ENCODE measurements at places on chromosomes 6 and 20.
A peak's percentile ranks its signal among the peaks of the same experiment; 100 is the strongest.

- DNase-seq = no peak
These were observed 18.4 kb upstream of the FAM209A start for GRCh38 chr20:56506103-56506502.

- no peak for DNase-seq
These were observed 46.0 kb upstream of the UST start for GRCh38 chr6:148700741-148701311.

GRCh38 chr6:154474648-154475428 is 35.6 kb downstream of the CNKSR3 start:
- DNase-seq = no peak

- no peak for DNase-seq
These were observed 44.1 kb downstream of the PREX1 start for GRCh38 chr20:48783533-48784272.

- DNase-seq = no peak
These were observed 128.0 kb downstream of the PHACTR1 start for GRCh38 chr6:12844284-12845223.

- DNase-seq = no peak
These were observed 76.2 kb upstream of the BCLAF1 start for GRCh38 chr6:136365776-136366354.

- no peak for DNase-seq
These were observed 23.5 kb downstream of the TOX2 start for GRCh38 chr20:43938017-43938655.

GRCh38 chr6:138528137-138528536 is 28.8 kb upstream of the NHSL1 start:
- no peak for DNase-seq

- DNase-seq = no peak
These were observed 41.6 kb upstream of the NFATC2 start for GRCh38 chr20:51584116-51584515.

- DNase-seq = no peak
These were observed 12.2 kb downstream of the FILIP1 start for GRCh38 chr6:75481394-75481793.

- DNase-seq = no peak
These were observed 21.6 kb downstream of the SASH1 start for GRCh38 chr6:148364056-148364824.

GRCh38 chr6:116615937-116616736 is at the start of gene RSPH4A:
RSPH4A (plus strand) TSS chr6:116616479; CDS start chr6:116616624, 145 bp downstream.
- DNase-seq = peak; percentile 59

- DNase-seq = no peak
These were observed 28.2 kb downstream of the ESF1 start for GRCh38 chr20:13756551-13756950.

DNA sequence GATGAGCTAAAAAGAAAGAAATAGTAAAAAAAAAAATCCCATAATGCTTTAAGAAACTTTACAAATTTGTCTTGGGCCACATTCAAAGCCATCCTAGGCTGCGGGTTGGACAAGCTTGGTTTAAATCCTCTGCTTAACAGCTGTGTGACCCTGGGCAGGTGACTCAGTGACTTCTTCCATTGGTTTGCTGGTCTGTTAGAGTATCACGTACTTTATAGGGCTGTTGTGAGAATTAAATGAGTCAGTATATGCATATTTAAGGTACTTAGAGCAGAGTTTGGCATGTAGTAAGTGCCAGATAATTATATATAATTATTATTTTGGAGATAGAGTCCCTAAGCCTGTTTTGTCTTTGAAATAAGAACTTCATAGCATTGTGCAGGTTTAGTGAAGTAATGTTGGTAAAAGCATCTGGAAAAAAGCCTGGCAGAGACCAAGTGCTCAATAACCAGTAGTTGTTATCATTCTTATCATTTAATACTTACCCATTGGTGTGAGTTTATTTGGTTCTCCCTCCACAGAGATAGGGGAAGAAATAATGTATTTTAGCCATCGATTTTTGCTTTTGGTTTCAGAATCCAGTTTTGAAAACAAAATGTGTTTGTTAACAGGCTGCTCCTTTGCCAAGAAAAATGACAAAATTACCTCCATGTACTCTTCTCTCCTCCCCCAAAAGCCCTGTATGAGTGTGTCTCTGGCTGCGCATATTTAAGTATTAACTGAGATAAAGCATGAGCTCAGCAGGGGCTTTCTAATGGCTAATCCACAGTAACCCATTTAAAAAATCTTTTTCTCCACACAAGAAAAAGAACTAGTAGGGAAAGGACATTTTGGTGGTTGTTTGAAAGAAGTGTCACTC is 67.2 kb downstream of the FOXO3 start:
- DNase-seq = no peak

DNA sequence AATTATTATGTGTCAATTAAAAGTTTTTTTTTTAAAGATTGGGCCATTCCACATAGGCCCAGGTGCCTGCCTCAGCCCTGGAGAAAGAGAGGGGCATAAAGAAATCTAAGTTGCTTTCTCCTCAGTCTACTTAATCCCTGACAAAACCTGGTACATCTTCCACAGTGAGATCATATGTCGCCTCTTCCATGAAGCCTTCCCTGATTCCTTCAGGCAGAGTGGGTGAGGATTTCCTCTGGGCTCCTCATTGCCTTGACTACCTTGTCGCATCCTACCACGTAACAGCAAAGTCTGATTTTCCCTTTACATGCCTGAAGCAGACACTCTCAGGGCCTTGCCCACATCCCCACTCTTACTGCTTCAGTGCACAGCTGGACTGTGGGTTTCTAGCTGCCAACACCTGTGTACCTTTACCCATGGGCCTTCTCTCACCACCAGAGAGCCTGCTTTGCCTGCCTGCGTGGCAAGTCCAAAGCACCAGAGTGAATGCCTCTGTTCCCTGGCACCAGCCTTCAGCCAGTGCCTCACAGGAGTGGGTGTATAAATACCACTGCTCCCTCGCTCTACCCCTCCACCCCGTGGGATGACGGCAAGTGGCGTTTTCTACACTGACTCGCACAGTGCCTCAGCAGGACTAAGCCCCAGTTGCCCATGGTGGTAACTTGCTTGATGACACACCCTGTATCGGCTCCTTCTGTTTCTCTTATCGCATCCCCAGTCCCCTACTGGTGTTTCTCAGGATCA is 68.0 kb downstream of the EYA2 start:
- DNase-seq = no peak

GRCh38 chr6:41199552-41200246 is 1.2 kb downstream of the TREML2 start:
- no peak for DNase-seq

GRCh38 chr6:163014736-163015135 is 287.0 kb downstream of the PACRG start:
- no peak for DNase-seq

GRCh38 chr6:170449835-170450753 is 103.0 kb downstream of the PSMB1 start:
- no peak for DNase-seq

DNA sequence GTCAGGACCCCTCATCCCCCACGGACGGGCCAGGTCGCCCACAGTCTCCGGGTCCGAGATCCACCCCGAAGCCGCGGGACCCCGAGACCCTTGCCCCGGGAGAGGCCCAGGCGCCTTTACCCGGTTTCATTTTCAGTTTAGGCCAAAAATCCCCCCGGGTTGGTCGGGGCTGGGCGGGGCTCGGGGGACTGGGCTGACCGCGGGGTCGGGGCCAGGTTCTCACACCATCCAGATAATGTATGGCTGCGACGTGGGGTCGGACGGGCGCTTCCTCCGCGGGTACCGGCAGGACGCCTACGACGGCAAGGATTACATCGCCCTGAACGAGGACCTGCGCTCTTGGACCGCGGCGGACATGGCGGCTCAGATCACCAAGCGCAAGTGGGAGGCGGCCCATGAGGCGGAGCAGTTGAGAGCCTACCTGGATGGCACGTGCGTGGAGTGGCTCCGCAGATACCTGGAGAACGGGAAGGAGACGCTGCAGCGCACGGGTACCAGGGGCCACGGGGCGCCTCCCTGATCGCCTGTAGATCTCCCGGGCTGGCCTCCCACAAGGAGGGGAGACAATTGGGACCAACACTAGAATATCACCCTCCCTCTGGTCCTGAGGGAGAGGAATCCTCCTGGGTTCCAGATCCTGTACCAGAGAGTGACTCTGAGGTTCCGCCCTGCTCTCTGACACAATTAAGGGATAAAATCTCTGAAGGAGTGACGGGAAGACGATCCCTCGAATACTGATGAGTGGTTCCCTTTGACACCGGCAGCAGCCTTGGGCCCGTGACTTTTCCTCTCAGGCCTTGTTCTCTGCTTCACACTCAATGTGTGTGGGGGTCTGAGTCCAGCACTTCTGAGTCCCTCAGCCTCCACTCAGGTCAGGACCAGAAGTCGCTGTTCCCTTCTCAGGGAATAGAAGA is 978 bp downstream of the HLA-A start:
- no peak for DNase-seq

- DNase-seq = peak; percentile 55
These were observed 2.4 kb upstream of the MCM3 start for GRCh38 chr6:52286798-52287432.

DNA sequence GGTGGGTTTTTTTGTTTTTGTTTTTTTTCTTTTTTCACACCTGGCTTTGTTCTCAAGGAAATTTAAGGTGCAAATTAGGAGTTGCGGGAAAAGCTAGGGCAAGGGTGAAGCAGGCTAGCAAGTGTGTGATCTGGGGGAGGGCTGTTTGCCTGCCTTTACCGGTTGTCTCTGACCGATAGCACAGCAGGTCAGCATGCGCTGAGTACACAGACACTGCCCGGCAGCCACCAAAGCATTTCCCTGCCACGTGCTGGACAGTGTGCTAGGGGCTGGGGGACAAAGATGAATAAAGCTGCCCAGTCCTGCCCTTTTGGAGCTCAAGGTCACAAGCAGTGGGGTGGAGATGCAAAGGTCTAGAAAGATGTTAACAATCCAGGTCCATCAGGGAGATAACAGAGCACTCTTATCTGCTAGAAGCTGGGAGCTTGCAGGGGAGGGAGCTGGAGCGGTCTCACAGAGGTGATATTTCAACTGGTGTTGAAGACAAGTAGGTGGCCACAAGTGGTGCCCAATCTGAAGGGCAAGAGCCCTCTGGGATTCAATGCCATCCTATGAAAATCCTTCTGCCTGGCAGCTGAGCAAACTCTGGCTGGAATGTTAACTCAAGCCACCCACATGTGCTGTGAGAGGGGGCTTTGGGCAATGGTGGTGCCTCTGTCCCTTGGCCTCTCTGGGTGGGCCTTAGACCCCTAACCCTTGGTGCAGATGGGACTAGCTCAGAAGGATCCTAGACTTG is 24.5 kb downstream of the TTBK1 start:
- no peak for DNase-seq

GRCh38 chr20:47427746-47428145 is 71.2 kb upstream of the ZMYND8 start:
- DNase-seq = no peak

DNA sequence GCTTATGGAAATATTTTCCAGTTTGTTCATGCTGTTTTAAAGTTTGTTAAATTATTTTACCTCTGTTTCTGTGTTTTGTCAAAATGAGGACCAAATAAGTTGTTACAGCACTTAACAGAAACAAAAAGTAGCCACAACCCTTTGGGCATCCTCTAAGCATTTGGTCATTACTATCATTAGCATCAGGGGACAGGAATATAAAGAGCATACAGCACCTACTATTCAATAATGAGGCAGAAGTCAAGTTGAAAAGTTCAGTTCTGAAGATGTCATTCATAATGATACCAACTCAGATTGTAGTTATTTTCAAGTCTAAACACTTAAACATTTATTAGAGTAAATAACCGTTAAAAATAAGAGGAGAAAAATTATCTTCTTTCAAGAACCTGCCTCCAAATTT is 862.3 kb upstream of the FLRT3 start:
- no peak for DNase-seq

DNA sequence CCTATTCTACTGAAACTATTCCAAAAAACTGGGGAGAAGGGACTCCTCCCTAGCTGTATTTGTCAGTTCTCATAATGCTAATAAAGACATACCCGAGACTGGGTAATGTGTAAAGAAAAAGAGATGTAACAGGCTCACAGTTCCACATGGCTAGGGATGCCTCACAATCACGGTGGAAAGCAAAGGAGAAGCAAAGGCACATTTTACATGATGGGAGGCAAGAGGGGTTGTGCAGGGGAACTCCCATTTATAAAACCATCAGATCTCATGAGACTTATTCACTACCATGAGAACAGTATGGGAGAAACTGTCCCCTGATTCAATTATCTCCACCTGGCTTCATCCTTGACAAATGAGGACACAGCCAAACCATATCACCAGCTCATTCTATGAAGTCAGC is 111.2 kb upstream of the RIPOR2 start:
- DNase-seq = no peak

DNA sequence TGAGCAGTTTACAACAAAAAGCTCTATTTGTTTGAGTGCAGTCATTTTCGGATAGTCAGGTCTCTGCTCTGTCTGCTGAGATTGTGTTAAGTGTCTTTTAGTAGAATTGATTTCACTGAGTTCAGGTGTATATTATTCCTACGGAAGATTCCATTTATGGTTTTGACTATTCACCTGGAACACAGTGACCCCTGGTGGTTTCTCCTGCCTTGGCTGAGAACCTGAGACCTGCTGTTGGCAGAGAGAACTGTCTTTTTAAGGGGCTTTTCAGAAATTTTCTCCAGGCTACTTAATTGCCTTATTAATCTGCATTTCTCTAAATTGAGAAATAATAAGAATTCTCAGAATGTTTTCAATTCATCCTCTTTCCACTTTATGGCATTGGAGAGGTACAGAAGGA is 508.0 kb downstream of the TBC1D32 start:
- DNase-seq = peak; percentile 4

DNA sequence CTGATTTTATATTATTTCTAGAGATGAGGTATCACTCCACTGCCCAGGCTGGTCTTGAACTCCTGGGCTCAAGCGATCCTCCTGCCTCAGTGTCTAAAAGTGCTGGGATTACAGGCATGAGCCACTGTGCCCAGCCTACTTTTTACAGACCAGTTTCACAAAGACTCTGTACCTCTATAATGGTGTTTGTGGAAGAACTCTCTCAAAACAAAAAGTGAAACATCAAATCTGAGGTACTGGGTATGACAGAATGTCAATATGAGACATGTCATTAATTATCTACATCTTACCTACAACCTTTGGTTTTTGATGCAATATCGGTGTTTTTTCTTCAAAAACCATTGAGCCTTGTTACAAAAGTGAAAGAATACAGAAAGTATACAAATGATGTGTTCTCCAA is 49.4 kb upstream of the MCM9 start:
- DNase-seq = no peak

DNA sequence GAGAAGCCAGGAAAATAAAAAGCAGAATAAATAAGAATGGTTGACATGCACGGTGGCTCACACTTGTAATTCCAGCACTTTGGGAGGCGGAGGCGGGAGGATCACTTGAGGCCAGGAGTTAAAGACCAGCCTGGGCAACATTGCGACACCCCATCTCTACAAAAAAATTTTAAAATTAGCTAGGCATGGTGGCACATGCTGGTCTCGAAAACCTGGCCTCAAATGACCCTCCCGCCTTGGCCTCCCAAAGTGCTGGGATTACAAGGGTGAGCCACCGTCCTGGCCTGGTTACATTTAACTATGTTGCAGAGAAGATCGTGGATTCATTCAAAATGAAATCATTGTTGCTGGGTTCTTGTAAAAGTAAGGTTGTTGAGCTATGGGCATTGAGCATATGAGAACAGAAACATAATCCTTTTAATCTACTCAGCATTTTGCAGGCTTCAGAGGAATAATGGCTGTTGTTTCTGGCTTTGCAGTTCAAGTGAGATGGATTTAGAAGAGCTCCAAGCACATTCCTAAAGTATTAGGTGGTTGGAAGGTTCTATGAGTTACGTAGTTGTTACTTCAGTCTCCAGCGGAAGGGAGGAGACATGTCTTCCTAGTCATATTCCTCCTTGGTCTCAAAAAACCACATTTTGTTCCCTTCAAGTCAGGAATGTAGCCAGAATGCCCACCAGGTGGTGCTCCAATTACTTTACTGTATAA is 45.6 kb upstream of the RAB23 start:
- DNase-seq = peak; percentile 23
